ENCODE measurements at places on chromosomes 12 and 14. TPM values are rescaled to one million over a fixed set of nuclear protein-coding genes. Genes with fewer than 3 reads are reported as not detected.

RNASE4 gene
- total RNA-seq: 2.4 TPM

KRT80 gene
- 27.4 TPM for total RNA-seq

RFX4 gene
- total RNA-seq: not detected

KRT71 gene
- total RNA-seq: not detected

KNTC1 gene
- 18.0 TPM for total RNA-seq

OAS2 gene
- 0.71 TPM for total RNA-seq

ASIC1 gene
- total RNA-seq: 1.3 TPM

TBX5 gene
- not detected for total RNA-seq

RNASE2 gene
- not detected for total RNA-seq

KCNC2 gene
- total RNA-seq: not detected

KCNK10 gene
- not detected for total RNA-seq

VRTN gene
- not detected for total RNA-seq

RPL10L gene
- not detected for total RNA-seq

GPRC5D gene
- not detected for total RNA-seq

TDRD9 gene
- 0.91 TPM for total RNA-seq

FOXM1 gene
- 49.9 TPM for total RNA-seq

DBX2 gene
- total RNA-seq: not detected

EGLN3 gene
- total RNA-seq: 0.54 TPM

MSI1 gene
- not detected for total RNA-seq

NABP2 gene
- 53.3 TPM for total RNA-seq

SMOC1 gene
- 23.6 TPM for total RNA-seq
